Central memory CD4-positive, alpha-beta T cell (primary cell): ENCODE measurements at places on chromosomes 7 and 10.

DNA sequence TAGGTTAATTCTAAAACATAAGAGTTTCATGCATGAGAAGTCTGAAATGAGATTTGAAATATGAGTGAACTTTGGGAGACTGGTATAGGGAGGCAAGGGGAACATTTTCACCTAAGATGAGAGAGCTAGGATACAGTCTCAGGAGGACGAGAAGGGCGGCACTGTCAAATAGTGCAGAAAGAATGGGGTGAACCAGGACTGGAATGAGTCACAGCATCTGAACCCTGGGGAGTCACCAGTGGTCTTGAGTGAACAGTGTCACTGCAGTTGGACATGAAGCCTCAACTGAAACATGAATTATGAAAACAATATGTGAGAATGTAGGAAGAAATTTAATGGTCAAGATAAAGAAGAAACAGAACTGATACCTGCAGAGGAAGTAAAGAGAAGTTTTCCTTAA, 33.8 kb downstream of the GNG11 start:
- DNase-seq = no peak

DNA sequence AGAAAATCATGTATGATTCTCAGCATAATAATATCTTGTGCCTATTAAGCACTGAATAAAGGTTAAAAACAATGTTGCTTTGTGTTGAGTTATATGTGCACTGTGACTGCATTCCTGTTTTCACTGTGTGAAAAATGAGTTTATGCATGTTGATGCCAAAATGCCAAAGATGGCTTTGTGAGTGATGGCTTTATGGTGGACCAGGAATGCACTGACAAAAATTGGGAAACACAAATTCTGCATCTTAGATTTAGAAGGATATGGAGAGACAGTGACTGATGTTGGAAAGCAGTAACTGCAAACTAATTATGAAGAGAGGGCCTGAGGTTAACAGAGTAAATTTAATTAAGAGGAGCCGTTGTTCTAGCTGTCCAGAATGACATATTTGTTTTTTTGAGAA, 440.4 kb downstream of the KIF20B start:
- no peak for DNase-seq

- no peak for DNase-seq
These were observed 31.7 kb upstream of the C7orf33 start for GRCh38 chr7:148558914-148559313.

GRCh38 chr10:117597216-117597615, 54.7 kb downstream of the EMX2 start:
- DNase-seq = no peak

DNA sequence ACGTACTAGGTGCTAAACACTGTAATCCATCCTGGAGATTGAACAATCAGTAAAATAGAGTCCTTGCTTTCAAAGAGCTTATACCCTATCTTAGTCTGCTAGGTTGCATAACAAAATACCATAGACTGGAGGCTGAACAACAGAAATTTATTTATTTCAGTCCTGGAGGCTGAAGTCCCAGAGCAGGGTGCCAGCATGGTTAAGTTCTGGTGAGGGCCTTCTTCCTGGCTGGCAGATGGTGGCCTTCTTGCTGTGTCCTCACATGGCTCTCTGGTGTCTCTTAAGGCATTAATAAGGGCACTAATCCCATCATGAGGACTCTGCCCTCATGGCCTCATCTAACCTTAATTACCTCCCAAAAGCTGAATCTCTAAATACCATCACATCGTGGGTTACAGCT, 43.1 kb upstream of the ICA1 start:
- DNase-seq = no peak

DNA sequence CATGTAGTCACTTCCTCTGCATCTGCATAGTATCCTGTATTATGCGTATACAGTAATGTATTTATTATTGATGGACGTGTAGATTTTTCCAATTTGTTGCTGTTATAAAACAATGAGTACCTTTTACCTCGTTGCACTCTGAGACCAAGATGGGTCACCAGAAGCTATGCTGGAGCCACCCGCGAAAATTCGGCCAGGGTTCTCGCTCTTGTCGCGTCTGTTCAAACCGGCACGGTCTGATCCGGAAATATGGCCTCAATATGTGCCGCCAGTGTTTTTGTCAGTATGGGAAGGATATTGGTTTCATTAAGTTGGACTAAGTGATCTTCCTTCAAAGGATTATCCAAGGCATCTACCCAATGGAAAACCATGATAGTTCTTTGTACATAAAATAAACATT, 1.0 kb downstream of the PSMC2 start:
- no peak for DNase-seq

GRCh38 chr7:49398746-49399145, 374.7 kb upstream of the VWC2 start:
- DNase-seq = no peak

DNA sequence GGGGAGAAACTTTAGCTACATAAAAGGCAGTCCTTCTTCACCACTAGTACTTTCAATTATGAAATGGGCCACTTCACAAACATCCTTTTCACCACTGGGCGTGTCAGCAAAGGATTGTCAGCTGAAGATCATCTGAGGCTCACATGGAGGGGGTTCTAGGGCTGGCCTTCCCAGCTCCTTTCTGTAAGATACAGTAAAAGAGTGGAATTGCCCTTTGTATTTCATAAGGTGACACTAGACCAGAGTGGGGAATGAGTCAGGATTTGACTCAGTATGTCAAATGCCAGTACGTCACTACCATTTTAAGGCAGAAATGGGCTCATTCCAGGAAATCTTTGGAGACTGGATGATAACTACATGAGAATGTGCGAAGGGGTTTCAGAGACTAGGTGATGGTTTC, 21.2 kb upstream of the BLOC1S2 start:
- no peak for DNase-seq

- DNase-seq = no peak
These were observed 95.1 kb downstream of the USP6NL start for GRCh38 chr10:11516431-11516746.

GRCh38 chr7:2501947-2502646, 17.5 kb upstream of the LFNG start:
- no peak for DNase-seq

DNA sequence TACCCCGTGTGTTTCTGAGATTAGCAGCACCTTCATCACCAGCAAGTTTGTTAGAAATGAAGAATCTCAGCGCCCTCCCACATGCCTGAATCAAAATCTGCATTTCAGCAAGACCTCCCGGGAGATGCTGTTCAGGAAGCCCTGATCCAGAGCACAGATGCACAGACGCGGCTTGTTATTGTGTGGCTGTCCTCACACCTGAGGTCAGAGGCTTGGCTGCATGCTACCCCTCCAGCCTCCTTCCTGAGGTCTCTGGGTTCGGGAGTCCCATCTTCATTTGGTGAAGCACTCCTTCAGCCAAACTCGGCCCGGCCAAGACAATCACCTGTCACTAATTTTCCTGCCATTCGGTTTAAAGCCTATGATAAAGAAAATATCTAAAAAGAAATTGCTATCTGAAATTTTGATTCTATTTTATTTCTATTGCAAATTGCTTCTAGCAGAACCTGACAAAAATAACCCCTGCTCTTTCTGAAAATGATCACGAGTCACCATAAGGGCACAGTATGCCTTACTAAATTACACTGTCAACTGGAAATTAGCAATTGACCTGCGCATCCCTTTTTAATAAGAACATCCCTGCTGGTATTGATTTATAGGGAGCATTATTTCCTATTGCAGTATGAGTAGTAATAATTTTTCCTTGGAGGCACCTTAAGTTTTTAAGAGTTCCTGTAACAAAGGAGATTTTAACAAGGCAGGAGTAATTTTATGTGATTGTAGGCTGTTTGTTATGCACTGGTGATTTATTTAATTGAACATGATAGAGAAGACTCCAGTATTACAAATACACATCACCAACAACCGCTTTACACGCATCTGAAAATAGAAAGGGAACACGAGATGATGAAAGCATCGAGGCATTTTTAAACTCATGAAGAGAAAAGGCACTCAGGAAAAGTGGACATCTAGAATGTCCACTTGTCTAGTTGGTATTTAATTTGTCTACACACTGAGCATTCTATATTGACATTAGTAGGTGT, 49.5 kb downstream of the VSTM2A start:
- DNase-seq = no peak

GRCh38 chr7:94205529-94205928, 189.2 kb upstream of the COL1A2 start:
- no peak for DNase-seq

DNA sequence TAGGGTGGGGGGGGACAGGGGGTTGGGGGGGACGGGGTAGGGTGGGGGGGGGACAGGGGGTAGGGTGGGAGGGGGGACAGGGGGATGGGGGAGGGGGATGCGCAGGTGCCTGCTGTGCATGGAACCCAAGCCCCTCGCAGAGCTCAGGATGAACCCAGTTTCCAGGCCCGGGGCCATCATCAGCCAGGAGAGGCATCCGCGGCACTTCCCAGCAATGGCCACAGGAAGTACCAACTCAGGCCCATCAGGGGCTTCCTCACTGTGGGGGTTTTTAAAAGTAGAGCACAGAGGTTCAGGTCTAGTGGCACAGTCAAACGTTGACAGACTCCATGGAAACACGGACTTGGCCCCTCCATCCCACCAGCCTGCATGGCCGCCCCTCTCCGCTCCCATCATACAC, 172.7 kb downstream of the DIP2C start:
- no peak for DNase-seq

DNA sequence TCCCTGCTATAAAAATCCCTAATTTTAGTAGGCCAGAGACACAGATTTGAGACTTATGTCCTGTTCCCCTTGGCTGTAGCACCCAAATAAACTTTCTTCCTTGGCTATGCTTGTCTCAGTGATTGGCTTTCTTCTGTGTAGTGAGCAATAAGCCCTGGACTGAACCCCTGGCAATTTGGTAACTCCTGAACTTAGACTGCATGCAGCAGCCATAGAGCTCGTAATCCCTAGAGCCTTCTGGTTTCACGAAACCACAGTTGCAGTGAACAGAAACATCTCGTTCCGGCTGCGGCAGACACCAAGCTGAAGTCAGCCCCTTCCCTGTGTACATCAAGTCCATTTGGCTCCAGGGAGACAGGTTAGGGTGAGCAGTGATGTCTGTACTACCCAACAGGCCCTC, 172.2 kb downstream of the LYZL1 start:
- DNase-seq = no peak

- no peak for DNase-seq
These were observed 395.0 kb upstream of the SHH start for GRCh38 chr7:156207306-156207705.

GRCh38 chr10:79319115-79319771, 28.0 kb upstream of the PPIF start:
- DNase-seq = no peak

- no peak for DNase-seq
These were observed 898.6 kb downstream of the LRMDA start for GRCh38 chr10:76329891-76330575.

GRCh38 chr7:99831595-99831994, 3.8 kb downstream of the CYP3A43 start:
- DNase-seq = no peak

DNA sequence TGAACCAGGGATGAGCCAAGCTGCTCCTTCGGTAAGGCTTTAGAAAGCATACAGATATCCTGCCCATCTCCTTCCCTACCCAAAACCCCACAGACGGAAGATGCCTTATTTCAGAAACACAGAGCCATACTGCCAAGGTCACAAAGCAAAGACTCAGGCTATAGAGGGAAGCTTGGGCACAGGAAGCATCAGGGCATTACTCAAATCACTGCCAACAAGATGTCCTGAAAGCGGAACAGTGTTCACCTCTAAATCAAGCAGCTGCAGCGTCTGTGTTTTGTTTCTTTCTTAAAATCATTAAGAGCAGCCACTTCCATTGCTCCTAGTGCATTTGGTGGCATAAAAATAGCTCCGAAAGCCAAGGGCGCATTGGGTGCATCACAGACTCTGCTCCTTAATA, 307.3 kb downstream of the SORCS1 start:
- DNase-seq = no peak

GRCh38 chr10:112721080-112721698, 228.9 kb upstream of the TCF7L2 start:
- peak; percentile 5 for DNase-seq

DNA sequence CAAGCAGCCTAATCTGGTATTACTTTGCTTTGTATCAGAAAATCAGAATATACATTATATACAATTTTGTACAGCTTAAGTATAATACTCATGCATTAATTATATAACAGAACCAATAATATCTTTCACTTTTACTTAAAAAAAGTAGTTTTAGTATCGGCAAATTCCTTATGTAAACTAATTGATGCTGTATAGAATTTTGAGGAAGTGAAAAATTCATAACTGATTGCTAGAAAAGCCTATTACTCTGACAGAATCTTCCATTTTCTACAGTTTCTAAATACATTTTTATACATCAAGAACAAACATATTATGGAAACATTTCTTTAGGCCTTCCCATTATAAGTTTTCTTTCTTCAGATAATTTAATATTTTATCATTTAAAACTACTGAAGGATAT, 124.0 kb upstream of the GPR22 start:
- DNase-seq = no peak

GRCh38 chr10:15140698-15141097, 27.8 kb downstream of the NMT2 start:
- no peak for DNase-seq

- DNase-seq = no peak
These were observed 28.9 kb upstream of the TRIM8 start for GRCh38 chr10:102615361-102615760.

DNA sequence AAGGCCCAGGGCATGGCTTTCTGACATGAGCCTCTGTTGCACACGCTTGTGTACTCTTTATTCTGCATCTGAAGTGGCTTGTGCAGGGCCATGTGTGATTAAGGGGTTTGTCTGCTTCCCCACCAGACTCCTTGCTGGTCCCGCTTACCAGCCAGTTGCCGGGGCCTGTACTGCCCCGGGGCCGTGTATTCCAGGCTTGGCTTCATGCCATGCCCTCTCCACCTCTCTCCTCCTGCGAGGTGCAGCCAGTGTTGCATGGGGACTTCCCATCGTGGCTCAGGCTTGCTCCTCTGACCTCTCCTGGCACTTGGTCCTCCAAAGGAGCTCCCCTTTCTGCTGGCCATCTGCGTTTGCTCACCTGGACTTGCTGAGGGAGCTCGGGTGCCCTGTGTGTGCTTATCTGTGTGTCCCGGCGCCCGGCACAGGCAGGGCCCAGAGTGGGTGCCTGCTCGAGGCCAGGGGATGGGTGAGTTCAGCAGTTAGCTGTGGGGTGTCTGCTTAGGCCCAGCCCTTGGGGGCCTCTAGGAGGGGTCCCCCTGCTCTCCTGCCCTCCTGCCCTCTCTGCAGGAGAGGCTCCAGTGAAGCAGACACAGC, 11.0 kb upstream of the C10orf143 start:
- no peak for DNase-seq

- no peak for DNase-seq
These were observed 76.7 kb downstream of the ZRANB1 start for GRCh38 chr10:125018576-125019143.
